NCI-H146 (cell line): ENCODE measurements at places on chromosomes 6 and 20.
A peak's percentile ranks its signal among the peaks of the same experiment; 100 is the strongest.

GRCh38 chr20:24157213-24157612 is 168.6 kb upstream of the GGTLC1 start:
- no peak for DNase-seq

DNA sequence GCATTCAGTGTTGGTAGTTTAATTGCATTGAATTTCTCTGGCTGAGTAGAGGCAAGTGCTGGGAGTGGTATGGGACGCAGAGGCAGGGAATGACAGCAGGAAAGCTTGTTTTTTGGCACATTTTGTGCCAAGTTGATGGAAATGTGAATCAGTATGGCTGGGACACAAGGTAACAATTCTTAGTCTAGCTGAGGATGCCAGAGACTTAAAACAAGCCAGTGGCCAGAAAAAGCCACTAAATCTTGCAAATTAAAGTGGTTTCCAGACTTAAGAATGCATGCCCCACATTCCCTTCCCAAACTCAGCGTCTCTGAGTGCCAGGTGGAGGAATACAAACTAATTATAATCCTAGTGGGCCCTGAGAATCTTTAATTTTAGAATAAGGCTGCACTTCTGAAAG is 35.9 kb downstream of the PPARD start:
- no peak for DNase-seq

DNA sequence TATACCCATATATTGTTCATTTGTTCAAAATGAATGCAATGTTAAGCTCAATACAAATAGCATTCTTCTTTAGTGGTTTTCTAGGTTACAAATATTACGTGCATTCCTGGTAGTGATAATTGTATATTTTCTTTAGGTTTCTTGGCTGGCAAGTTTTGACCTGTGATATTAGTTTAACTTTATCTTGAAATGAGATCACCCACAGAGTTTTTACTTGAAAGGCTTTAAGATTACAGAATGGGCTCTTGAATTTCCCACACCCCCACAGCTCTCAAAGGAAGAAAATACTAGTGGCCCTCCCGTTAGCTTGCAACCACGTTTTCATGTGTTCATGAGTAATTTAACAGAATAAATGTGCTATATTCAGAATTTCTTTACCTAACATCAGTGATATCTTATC is 1315.5 kb upstream of the GJE1 start:
- no peak for DNase-seq

DNA sequence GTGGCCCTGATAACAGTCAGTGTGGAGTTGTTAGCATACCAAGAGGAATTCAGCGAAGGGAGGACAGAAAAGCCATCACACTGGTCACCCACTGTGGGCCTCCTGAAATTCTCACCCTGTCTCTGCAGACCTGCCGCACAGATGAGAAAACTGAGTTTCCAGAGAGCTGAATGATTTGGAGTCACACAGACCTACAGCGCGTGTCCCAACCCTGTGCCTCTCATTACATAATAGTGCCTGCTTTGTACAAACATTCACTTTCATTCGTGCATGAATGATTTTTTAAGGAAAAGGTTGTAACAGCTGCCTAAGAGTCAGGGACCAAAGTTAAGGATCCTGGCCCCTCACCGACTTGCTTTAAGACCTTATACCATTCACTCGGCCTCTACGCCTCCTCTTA is 62.7 kb downstream of the THBS2 start:
- DNase-seq, result no peak

- no peak for DNase-seq
Measured at GRCh38 chr20:21353236-21353635, 44.1 kb downstream of the NKX2-4 start.

GRCh38 chr6:78835817-78836216 is 31.5 kb upstream of the IRAK1BP1 start:
- DNase-seq, result no peak

DNA sequence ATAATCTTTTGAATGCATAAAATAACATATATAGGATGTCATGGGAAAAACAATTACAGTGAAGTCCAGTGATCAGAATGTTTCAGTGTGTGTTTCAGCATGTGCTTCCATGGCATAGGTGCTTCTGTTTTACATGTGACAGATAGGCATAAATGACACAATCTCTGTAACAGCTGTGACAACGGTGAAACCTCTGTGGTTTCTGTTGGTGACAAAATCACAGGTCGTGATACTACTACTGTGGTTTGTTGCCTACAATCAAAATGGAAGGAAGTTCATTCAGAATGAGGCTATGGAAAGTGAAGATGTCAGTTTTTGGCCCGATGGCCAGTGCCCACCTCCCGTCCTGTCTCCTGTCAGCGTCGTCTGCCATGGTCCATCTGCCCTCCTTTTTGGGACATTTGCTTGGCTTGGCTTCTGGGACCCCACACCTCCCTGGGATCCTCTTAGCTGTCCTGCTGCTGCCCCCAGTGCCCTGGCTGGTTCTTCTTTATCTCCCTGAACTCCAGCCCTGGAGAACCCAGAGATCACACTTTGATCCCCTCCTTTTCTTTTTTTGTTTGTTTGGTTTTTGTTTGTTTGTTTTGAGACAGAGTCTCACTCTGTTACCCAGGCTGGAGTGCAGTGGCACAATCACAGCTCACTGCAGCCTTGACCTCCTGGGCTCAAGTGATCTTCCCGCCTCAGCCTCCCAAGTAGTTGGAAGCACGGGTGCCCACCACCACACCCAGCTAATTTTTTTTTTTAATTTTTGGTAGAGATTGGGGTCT is 79.3 kb upstream of the NAA20 start:
- DNase-seq, result no peak

DNA sequence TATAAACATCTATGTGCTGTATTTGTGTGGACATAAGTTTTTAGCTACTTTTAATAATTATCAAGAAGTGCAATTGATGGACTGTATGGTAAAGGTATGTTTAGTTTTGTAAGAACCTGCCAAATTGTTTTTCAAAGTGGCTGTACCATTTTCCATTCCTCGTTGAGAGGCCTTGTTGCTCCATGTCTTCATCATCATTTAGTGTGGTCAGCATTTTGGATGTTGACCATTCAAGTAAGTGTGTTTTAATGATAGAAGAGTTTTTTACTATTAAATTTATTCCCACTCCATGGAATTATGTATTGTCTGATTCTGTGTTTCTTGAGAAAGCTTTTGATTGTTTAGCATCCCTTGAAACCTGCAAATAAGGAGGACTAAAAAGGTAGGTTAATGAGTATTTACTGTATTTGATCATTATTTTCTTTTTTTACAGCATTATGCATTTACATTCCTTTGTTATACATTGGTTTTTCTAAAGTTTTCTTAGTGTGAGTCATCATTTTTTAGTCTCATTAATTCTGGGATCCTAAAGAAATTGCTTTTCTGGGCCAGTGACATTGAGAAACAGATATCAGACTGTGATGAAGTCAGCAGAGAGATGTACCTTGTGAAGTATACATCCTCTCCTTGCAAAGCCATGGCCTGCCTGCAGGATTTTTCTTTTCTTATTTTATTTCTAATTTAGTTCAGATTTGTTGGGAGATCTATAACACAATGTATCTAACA is 312.8 kb upstream of the PTCHD4 start:
- DNase-seq, result no peak

- DNase-seq, result no peak
Measured at GRCh38 chr20:35699957-35700624, 886 bp downstream of the ROMO1 start.

DNA sequence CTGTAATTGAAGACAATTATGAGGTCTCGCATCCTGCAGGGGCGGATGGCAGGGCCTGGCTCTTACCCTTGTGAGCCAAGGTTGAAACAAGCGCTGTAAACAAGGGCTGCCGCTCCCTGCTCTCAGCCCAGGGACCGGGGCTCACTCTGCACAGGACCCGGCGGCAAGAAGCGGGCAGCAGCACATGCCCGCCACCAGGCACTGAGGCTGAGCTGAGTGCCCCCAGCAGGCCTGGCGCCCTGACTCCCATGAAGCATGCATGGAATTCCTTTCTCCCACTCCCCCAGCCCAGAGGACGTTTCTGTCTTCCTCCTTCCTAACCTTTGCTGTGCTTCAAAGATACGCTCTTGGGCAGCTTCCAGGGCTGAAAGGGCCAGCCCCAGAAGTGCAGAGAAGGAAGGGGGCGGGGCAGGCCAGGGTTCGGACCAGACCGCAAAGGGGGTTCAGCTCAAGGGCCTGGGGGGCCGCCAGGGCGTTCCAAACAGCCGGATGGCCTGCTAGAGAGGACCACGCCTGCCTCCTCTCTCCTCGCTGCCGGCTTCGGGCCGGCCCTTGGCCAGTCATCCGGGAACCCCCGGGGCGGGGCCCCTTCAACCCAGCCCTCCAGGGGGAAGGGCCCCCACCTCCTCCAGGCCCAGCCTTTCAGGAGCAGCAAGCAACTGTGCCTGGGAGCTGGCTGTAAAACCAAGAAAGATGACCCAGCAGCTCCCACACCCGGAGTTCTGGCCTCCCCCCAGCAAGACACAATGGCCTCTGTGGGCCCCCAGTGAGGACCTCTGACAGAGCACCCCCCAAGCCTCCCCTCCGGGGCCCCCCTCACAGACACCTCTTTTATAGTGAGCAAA is 109.9 kb downstream of the NOL4L start:
- DNase-seq, result no peak

- DNase-seq, result no peak
Measured at GRCh38 chr6:52065621-52066020, 21.8 kb downstream of the PKHD1 start.

DNA sequence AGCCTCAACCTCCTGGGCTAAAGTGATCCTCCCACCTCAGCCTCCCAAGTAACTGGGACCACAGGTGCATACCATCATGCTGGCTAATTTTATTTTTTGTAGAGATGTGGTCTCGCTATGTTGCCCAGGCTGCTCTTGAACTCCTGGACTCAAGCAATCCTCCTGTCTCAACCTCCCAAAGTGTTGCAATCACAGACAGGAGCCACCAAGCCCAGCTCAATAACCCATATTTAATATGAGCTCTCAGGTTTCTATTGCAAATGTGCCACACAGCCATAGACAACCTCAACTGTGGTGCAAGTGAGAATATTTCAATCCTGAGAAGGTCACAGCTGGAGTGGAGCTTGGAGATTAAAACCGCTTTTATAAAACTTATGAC is 14.4 kb downstream of the JPH2 start:
- DNase-seq, result no peak

GRCh38 chr6:156886409-156886808 is 109.2 kb downstream of the ARID1B start:
- DNase-seq, result no peak

GRCh38 chr6:96899019-96899418 is 1.3 kb upstream of the NDUFAF4 start:
- peak; percentile 36 for DNase-seq

DNA sequence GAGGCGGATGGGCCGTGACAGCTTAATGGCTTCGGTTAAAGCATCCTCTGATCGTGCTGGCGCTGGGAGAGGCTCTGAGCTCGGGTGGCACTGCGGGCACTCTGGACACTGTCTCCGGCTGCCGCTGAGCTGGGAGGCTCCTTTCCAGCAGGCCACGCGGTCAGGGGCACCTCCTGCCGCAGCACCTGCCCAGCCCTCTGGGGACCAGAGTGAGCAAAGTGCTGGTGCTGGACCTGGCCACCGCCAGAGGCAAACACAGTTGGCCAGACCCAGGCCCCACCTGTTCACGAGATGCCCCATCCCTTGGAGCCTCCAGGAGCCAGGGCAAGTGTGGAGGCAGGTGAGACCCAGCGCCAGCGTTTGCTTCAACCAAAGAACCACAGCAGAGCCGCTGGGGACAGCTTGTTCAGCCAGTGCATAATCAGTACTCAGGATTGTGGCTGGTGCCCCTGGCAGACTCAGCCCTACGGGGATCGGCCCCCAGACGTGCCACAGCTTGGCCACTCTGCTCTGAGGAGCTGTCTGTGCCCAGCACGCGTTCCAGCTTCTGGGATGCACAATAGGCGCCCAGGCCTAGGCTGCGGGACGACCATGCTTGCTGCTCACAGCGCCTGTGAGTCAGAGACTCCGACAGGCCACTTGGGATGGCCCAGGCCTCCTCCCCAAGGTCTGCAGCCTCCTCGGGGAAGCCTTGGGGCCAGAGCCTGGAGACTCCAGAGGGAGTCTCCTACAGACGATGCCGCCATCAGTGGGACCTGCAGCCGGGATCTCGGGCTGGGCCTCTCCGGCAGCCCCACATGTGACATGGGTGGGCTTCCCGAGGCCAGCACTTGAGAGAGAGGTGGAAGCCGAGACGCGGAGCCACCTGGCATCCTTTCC is 38.2 kb upstream of the SLCO4A1 start:
- DNase-seq, result no peak

- no peak for DNase-seq
Measured at GRCh38 chr6:33976437-33977360, 169.2 kb downstream of the GRM4 start.

- DNase-seq, result no peak
Measured at GRCh38 chr20:46746956-46747526, 37.6 kb downstream of the SLC2A10 start.

GRCh38 chr20:15564981-15565380 is 1008.3 kb downstream of the KIF16B start:
- no peak for DNase-seq

- peak; percentile 7 for DNase-seq
Measured at GRCh38 chr6:21653905-21654304, 60.4 kb downstream of the SOX4 start.

- DNase-seq, result no peak
Measured at GRCh38 chr6:72535124-72535523, 86.7 kb upstream of the KCNQ5 start.

DNA sequence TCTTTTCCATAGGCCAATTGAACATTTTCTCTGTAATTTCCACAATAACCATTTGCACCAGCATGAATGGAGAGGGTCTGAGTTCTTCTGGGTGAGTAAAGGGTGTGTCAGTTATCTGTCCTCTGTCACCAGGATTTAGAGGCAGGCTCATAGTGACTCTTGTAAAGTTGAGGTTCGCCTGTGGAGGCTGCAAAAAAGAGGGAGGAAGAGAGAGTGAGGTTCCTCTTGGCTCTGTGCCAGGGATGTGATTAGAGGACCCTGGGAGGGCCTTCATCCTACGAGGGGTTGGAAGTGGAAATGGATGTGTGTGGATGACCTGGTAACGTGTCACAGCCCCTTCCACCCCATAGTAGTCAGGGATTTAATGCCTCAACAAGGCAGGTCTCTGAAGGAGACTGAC is 242.0 kb downstream of the ESR1 start:
- DNase-seq, result no peak

GRCh38 chr6:24969343-24969860 is 33.6 kb upstream of the RIPOR2 start:
- DNase-seq, result no peak

- no peak for DNase-seq
Measured at GRCh38 chr6:16412982-16413381, 174.6 kb downstream of the GMPR start.

- DNase-seq, result no peak
Measured at GRCh38 chr6:170446841-170447560, 106.1 kb downstream of the PSMB1 start.

GRCh38 chr6:117555262-117555849 is 47.0 kb downstream of the GOPC start:
- no peak for DNase-seq
